ENCODE measurements at places on chromosomes 12 and 14.

DNA sequence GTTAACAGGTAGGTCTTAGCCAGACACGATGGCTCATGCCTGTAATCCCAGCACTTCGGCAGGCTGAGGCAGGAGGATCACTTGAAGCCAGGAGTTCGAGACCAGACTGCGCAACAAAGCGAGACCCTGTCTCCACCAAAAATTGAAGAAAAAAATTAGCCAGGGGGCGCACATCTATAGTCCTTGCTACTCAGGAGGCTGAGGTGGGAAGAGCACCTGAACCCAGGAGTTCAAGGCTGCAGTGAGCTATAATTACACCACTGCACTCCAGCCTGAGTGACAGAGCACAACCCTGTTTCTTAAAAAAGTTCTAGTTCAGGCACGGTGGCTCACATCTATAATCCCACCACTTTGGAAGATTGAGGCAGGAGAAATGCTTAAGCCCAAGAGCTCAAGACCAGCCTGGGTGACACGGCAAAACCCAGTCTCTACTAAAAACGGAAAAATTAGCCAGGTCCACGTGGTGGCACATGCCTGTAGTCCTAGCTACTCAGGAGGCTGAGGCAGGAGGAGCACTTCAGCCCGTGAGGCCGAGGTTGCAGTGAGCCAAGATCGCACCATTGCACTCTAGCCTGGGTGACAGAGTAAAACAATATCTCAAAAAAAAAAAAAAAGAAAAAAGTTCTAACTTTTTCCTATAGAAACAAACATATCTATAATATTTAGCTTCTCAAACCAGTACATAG is 9.1 kb downstream of the BAZ1A start:
- no peak for DNase-seq

DNA sequence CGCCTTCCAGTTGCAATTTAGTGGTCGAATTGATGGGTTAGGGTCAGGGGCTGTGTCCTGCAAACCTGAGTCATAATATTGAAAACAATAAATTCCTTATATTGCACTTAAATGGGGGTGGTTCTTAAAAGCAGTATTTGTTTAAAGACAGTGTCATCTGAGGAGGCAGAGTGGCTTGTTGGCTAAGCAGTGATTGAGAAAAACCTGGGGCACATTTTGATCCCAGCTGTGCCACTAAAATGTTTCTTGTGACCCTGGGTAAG is 48.4 kb downstream of the FBXW8 start:
- no peak for DNase-seq

DNA sequence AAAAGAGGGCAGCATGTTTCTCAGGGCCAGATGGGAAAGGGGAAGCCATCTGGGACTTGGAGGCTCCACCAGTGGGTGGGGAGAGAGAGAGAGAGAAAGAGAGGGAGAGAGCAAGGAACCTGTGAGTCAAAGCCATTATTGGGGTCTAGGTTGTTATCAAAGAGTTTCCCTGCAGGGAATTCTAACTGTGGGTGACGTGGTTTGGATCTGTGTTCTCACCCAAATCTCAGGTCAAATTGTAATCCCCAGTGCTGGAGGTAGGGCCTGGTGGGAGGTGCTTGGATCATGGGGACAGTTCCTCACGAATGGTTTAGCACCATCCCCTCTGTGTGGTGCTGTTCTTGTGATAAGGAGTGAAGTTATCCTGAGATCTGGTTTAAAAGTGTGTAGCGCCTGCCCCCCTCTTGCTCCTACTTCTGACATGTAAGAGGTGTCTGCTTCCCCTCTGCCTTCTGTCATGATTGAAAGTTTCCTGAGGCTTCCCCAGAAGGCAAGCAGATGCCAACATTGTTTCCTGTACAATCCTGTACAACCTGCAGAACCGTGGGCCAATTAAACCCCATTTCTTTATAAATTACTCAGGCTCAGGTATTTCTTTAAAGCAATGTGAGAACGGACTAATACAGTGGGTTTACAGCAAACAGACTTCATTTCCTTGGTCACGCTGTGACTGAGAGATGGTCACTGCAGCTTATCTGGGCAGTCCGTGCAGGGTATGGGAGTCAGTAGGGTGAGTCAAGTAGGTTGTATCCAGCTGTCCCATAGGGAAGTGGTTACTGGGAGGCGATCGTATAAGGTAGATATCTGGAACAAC is 52.4 kb downstream of the CCDC91 start:
- DNase-seq: no peak

- DNase-seq: no peak
These were observed 273.4 kb downstream of the BMP4 start for GRCh38 chr14:53683229-53683628.

DNA sequence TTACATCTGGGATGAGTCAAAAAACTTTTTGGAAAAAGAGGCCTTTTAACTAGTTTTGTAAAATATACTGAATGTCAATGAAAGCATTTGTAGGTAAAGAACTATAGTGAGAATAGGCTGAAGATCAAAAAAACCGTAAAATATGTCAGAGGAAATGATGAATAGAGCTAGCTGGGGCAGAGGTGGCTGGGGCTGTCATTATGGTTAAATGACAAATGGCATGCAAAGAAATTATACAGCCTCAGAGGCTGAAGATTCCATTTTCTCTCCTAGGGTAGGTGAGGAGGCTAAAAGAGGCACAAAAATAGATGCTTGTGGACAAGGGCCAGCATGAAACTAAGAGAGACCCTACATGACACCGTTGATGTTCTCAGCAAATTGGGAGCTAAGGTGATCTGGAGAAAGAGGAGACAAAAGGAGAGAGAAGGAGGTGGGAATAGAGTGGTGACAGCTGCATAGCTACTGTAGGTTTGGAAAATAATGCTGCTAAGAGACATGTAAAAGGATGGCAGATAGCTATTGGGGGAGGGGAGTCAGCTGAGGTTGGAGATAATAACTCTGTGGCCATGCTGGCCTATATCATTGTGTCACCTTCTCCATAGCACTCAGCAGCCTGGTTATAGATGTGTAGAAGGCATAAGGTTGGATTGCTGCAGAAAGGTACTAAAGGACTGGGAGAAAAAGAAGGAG is 63.8 kb downstream of the ABCC9 start:
- no peak for DNase-seq

DNA sequence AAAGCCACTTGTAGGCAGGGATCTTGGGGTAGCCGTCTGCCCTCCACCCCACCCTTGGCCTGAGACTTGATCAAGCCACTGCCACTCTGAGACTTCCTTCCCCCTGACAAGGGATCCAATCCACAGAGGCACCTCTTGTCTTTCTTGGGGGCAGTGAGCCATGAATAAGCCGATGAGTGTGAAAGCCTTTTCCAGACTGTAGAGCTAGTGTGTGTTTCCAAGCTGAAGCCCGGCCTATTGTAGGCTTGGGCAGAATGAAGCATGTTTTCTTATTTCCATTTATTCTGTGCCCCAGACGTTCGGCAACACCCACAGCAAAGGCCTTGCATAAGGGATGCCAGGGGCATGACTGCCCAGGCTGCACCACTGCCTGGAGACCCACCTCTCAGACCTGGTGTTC is 991.6 kb downstream of the BCL11B start:
- DNase-seq: no peak

DNA sequence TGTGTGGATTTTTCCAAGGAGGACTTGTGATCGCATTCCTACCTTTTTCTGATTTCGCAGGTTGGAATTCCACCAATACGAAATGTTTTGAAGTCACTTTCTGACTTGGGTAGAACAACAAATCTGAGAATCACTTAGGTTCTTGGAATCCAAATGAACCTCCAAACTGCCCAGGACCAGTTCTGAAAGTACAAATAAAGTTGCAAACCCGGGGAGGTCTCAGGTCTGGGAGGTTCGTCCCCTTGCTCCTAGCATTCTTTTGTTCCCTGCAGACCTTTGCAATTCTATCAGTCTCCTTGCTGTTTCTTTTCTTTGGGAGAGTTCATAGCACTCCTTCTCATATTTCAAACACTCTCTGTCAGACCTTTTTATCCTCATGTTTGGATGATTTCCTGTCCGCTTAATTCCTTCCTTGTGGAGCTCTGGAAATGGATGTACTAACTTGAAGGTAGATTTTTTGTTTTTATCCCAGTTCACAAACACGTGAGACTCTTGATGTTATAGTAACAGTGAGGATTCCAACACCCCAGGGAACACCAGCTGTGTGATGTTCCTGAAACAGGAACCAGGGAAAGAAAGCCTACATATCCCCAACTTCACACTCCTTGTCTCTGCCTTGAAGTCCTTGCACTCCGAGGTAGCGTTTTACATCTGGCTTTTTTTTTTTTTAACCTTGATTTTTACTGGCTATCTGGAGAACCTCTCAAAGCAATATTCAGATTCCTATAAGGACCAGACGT is 70.6 kb downstream of the TMEM132C start:
- no peak for DNase-seq

DNA sequence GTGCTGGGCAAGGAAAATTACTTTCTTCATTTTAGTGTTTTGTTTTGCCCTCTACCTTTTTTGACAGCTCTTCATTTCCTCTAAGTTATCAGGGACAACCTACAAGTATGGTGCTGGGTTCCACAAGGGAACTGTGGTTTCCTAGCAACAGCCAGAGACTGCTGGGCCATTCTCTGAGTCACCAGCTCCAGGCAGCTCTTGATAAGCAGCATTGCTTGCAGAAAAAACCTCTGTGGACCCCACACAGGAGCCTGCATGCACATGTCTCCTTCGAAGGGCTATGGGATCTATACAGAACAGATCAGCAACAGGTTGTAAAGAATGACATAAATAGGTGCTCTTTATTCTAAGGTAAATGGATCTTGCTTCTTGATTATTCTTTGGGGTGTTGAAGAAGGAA is 81.0 kb upstream of the CCDC196 start:
- DNase-seq: no peak

DNA sequence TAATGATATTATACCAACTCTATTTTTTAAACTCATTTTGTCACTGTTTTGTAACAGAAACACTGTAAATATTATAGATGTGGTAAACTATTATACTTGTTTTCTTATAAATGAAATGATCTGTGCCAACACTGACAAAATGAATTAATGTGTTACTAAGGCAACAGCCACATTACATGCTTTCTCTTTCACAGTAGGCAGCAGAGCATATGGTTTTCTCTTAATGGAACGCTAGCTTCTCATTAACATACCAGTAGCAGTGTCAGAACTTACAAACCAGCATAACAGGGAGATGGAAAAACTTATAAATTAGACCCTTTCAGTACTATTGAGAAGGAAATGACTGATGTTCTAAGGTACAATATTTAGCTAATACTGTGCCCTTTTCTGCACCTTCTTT is 398.8 kb downstream of the PRKD1 start:
- DNase-seq: no peak

Measured in fibroblast of the conjunctiva (primary cell).